ENCODE measurements at places on chromosomes 12 and 14.
A peak's percentile ranks its signal among the peaks of the same experiment; 100 is the strongest.

DNA sequence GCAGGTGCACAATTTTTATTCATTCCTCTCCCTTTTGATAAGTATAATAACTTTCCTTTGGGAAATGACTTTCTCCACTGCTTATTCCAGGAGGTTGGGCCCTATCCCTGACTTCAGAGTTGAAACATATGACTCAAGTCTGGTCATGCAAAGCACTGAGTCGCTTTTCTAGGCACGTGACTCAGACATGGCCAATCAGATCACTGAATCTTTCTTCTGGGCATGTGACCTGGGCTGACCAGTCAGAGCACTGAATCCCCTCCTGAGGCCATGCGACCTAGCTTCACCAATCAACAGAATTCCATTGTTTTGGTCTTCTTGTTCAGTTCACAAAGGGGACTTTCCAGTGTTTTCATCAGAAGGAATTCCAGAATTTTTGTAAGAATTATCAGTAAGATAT lies 377.1 kb upstream of the KITLG start:
- DNase-seq, result no peak

DNA sequence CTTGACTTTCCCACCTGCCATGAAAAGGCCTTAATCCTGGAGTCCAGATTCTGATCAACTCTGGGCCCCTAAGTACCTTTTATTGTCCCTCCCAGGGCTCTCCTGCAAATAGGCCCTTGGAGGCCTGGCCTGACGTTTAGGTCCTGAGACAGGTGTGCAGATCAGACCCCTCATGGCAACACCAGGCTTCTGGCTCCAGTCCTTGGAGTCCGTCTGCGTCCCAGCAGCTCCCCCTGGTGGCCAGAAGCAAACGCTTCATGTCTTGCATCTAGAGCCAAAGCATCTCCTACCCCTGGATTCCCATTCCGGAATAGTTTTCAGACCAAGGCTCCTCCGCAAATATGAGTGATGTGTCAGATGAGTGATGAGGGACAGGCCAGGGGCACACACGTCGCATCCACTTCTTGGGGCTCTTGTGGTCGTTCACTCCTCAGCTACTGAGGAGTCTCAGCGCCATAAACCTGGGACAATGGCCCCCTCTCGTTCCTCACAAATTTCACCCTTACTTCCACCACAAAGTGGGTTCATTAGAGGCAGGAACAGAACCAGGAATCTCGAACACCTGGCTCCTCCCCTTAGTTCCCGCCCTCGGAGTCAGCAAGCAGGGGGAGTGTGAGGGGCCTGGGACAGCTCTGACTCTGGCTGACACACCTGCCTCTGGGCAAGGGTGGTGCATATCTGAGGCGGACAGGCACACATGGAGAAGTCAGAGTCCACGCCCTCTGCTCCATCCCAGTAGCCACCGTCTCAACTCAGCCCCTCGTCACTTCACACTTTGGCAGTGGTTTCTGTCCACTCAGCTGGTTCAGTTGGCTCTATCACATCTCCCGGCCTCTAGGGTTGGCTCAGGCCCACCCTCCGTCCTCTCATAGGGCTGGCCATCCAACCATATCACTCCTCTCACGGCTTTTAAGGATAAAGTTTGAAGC lies 77.9 kb upstream of the PWP1 start:
- DNase-seq, result peak; percentile 44

GRCh38 chr14:67814821-67815220 lies 1.6 kb downstream of the ZFYVE26 start:
- no peak for DNase-seq

DNA sequence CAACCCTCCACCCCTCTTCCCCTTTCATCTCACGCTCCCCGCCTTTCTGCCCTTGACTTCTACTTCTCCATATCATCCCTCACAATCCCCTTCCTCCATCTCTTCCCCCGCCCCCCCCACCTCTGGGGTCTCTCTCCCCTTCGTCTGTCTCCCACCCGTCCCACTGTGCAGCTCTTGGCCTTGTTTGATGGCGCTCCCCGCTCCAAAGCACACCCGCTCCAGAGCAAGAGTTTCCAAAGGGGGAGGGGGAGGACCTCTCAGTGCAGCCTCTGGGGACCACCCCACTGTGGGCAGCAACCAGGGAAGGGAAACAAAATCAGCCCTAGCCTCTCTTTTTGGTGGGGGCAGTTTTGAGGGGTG lies 774 bp downstream of the CHGA start:
- DNase-seq, result no peak

DNA sequence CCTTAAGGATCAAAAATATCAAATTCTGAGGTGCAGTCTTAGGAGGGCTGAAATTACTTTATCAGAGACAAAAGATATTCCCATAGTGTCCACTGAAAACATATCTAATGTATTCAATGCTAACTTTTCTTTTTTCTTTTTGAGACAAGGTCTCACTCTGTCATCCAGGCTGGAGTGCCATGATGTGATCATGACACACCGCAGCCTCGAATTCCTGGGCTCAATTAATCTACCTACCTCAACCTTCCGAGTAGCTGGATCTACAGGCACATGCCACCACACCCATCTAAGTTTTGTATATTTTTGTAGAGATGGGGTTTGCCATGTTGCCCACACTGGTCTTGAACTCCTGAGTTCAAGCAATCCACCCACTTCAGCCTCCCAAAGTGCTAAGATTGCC lies 68.3 kb downstream of the ZC3H14 start:
- no peak for DNase-seq

GRCh38 chr12:120835657-120836056 lies 68.5 kb downstream of the SPPL3 start:
- DNase-seq, result no peak

DNA sequence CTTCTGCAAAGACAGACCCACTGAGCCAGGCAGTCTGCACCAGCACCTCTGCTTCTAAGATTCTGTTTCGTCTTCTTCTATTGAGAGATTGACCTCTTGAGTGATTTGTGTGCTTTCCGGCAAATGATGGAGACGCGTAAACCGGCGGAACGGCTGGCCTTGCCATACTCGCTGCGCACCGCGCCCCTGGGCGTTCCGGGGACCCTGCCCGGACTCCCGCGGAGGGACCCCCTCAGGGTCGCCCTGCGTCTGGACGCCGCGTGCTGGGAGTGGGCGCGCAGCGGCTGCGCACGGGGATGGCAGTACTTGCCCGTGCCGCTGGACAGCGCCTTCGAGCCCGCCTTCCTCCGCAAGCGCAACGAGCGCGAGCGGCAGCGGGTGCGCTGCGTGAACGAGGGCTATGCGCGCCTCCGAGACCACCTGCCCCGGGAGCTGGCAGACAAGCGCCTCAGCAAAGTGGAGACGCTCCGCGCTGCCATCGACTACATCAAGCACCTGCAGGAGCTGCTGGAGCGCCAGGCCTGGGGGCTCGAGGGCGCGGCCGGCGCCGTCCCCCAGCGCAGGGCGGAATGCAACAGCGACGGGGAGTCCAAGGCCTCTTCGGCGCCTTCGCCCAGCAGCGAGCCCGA lies 703 bp downstream of the ASCL4 start:
- no peak for DNase-seq

DNA sequence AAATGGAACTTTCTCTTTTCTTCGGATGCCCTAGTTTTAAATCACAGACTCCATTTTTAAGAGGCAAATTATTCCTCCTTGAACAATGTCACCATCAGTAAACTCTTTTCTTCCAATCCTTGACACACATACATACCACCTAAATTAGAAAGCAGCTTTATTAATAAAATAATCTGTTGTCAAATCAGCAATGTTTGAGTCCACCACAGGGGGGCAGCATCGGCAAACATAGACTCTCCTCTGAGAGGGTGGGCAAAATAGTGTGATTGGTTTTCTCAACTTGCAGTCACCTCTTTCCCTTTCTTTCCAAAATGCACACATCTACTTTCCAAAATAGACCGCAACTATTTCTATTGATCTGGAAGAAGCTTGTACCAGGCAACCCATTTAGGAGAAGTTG lies 438.4 kb upstream of the OR4E1 start:
- no peak for DNase-seq

DNA sequence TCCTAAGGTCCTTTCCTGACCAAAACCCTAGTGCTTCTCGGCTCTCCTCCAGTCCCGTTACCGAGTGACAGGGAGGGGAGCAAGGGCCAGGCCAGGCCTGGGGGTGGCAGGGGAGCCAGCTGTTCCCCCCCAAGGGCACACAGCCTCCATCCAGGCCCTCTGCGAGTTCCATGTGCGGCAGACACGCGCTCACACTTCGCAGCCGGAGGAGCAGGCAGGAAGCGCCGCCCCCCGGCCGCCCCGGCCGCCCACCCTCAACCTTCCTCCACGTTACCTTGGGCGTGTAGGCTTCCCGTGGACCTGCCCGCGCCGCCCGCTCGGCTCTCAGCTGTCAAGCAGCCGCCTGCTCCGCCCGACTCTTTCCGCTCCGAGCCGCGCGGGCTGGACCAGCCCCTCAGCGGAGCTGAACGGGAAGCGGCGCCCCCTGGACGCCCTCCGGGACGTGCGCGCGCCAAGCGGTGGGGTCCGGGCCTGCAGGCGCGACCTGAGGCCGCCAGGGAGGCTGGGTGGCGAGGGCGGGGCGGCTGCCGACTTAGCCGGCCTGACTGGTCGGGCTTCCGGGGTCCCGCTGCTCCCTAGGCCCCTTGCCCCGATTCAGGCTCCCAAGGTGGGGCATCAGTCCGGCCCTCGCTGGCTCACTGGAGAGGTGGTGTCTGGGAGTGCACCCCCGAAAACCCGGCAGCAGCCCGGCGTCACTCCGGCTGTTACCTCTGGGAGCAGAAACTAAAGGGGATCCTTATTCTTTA lies at the start of gene CRACR2A:
CRACR2A (minus strand) TSS at position 369 of the 746 bp plus-strand sequence. CDS start 56,110 bp downstream, outside the sequence.
- DNase-seq, result peak; percentile 76

DNA sequence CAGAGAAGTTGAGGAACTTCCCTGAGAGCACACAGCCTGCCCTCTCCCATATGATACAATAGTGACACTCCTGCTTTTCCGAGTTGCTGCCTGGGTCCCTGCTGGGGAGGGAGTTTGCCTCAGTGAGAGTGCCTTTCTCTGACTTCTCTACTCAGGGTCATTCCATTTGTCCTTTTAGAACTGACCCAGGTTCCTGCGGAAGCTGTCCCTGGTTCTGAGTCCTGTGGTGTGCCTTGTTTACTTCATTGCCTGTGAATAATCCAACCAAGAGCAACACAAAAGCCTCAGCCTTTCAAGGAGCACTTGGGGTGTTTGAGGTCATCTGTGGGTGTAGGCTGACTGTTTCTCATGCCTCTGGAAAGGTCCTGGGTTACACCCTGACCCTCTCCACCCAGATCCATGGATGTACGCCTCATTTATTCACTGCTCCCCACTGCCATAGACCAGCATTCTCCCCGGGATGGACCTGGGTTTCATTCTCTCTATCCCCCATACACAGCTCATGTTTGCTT lies 13.6 kb downstream of the SERPINA1 start:
- DNase-seq, result no peak

GRCh38 chr14:79567306-79567705 lies 644.0 kb downstream of the DIO2 start:
- DNase-seq, result no peak

DNA sequence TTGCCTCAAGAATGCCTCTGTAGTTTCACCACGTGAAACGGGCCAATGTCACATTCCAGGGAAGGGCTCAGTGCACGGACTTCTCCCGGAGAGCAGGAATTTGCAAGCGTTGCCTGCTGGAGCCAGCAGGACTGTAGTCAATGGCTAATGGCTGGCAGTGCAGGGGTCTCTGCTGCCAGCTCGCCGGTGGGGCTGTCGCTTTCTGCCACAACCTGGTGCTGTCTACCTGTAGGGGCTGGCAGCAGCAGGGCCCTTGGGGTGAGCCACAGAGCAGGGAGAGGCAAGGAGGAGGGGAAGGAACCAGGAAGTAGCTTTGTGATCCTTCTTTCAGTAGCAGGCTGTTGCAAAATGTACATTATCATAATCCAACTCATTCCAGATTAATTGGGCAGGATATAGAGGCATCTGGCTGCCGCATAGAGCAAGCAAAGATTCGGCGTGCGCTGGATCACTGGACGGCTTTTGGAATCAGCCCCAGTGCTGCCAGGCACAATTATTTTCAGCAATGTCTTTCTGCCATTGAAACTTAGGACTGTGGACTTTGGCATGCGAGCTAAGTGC lies 114.1 kb downstream of the PAPOLA start:
- DNase-seq, result no peak

- DNase-seq, result no peak
These were observed 32.8 kb downstream of the UBE3B start for GRCh38 chr12:109510196-109510595.

- no peak for DNase-seq
These were observed 143.9 kb downstream of the ALX1 start for GRCh38 chr12:85423947-85424346.

GRCh38 chr12:4899364-4899763 lies 10.3 kb upstream of the KCNA1 start:
- no peak for DNase-seq

DNA sequence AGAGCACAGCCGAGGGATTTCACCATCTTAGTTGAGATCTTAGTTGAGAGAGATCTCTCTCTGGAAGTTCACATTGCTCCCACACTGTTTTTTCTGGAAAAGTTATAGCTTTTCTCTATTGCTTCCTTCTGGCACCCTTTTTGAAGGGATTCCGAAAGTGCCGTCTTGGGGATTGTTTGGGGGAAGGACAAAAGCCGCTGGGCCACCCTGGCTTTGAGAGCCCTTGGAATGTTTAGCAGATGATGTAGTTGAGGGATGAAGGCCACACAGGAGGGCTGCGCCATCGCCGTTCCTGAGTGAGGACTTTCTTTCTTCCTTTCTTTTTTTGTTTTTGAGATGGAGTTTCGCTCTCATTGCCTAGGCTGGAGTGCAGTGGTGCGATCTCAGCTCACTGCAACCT lies 17.7 kb downstream of the PLEKHG3 start:
- DNase-seq, result no peak

- no peak for DNase-seq
These were observed 8.8 kb downstream of the LPCAT3 start for GRCh38 chr12:7009512-7009911.

DNA sequence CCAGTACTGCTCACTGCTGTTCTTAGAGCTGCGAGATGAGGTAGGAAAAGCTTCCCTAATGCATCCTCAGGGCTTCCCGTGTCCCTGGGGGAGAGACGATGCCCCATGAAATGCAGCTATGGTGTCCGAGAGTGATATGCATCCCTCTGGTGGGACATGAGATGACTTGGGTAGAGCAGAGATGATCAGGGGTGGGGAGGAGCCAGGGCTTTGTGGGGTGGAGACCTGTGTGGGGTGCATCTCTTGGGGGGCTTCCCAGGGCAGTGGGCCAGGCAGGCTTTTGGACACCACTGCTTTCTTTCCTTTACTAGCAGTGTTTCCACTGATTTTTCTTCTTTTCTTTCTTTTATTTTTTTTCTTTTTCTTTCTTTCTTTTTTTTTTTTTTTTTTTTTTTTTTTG lies 147.3 kb downstream of the ADGRD1 start:
- DNase-seq, result no peak

DNA sequence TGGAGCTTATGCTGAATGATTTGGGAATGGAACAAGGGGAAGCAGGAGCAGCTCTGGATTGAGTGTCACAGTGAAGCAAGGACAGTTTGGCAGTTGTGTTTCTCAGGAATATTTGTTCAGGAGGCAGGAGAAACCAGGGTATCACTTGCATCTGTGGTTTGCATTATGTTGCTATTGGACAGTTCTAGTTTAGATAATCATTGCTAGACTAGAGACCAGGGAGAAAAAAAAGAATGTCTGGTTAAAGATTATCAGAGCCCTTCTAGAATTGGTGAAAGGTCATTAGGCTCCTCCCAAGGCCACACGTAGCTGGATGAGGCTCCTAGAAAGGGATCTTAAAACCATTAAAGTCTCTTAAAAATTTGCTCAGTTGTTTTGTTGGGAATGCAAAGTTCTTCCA lies 17.0 kb upstream of the SRSF5 start:
- DNase-seq, result no peak
